ENCODE measurements at places on chromosomes 2 and 18. TPM values are rescaled to one million over a fixed set of nuclear protein-coding genes. Genes with fewer than 3 reads are reported as not detected.

DNA sequence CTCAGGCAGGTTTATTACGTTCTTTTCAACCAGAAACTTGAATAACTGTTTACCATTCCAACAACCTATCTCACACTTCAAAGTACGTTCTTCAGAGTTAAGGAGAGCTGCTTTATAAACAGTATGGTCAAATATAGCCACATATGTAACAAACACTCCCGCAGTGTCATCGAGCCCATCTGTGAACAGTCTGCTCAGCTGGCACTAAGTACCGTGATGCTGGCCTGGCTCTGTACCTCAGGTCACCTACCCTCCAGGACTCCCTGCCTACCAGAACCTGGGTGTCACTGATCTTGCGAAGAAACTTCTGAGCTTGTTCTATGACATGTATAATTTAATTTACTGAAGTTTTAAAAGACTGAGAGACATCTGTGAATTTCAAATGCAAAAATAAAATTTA, 71.4 kb downstream of the SEPTIN10 start:
- DNase-seq, result no peak
- H3K4me3 ChIP-seq, result no peak overlapping the region
- H3K27ac ChIP-seq, result no peak overlapping the region
- H3K36me3 ChIP-seq, result peaks cover 25% of the 10 kb centered on the region

GRCh38 chr2:70962885-70963878, 15.2 kb upstream of the ANKRD53 start:
- no peak overlapping the region for H3K27ac ChIP-seq
- H3K36me3 ChIP-seq, result no peaks in the 10 kb centered on the region
- DNase-seq, result no peak
- peaks cover 11% of the 10 kb centered on the region for H3K27me3 ChIP-seq
- H3K4me1 ChIP-seq, result peaks cover 6% of the 10 kb centered on the region
- H3K4me3 ChIP-seq, result no peak overlapping the region

- H3K4me3 ChIP-seq, result no peak overlapping the region
- no peaks in the 10 kb centered on the region for H3K27me3 ChIP-seq
- DNase-seq, result peak; percentile 100
- H3K4me1 ChIP-seq, result peaks cover 64% of the 10 kb centered on the region
- no peaks in the 10 kb centered on the region for H3K36me3 ChIP-seq
- H3K27ac ChIP-seq, result peak overlapping the region; percentile 89
These were observed 66.2 kb downstream of the HS1BP3 start for GRCh38 chr2:20584399-20585358.

- no peak for DNase-seq
- no peak overlapping the region for H3K4me3 ChIP-seq
- H3K36me3 ChIP-seq, result no peaks in the 10 kb centered on the region
- no peak overlapping the region for H3K27ac ChIP-seq
- H3K4me1 ChIP-seq, result no peaks in the 10 kb centered on the region
These were observed 610.4 kb downstream of the ERBB4 start for GRCh38 chr2:211928201-211928600.

DNA sequence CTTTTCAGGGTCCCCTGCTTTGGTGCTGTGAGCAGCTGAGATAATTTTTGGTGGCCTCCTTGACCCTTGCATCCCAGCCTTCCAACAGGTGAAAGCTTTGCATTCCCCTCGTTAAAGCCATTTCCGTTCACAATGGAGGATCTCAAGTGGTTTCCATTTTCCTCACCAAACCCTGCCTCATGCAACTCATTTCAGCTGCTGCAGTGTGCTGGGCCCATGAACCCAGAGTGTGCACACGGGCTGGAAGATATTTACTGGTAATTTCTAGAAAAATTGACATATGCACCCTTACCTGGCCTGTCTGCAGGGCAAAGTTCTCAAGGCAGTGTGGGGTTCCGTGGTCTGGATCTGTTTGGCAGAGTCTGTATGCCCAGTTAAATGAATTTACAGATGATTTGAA, 246.8 kb upstream of the HS6ST1 start:
- H3K4me1 ChIP-seq, result peaks cover 6% of the 10 kb centered on the region
- H3K4me3 ChIP-seq, result no peak overlapping the region
- no peaks in the 10 kb centered on the region for H3K36me3 ChIP-seq

GRCh38 chr2:101831351-101831865, 133.9 kb downstream of the MAP4K4 start:
- no peak overlapping the region for H3K4me3 ChIP-seq
- peaks cover 53% of the 10 kb centered on the region for H3K4me1 ChIP-seq
- H3K27ac ChIP-seq, result peak overlapping the region; percentile 66
- peaks cover 65% of the 10 kb centered on the region for H3K36me3 ChIP-seq
- peak; percentile 62 for DNase-seq

DNA sequence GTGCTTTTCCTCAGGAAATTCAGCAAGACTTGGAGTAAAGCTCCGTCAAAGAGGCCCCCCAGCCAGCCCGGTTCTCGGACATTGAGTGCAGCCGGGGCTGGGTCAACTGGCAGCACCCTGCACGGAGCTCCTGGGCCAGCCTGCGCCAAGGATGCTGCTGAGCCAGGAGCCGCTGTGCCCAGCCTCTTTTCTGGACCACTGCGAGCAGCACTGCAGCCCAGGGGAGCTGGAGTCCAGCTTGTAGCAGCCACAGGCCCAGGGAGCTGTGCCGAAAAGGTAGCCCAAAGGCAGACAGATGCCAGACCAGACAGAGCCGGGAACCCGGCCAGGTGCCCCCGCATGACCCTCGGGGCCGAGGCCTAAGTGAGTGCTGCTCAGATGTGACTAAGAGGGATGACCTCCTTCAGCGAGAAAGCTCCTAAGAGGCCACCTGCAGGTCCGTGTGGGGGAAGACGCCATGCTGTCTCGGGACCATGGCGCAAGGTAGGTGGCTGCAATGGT, 7.3 kb downstream of the CLHC1 start:
- no peak overlapping the region for H3K27ac ChIP-seq
- no peak for DNase-seq
- peaks cover 9% of the 10 kb centered on the region for H3K36me3 ChIP-seq
- H3K27me3 ChIP-seq, result no peaks in the 10 kb centered on the region
- H3K4me3 ChIP-seq, result no peak overlapping the region

GRCh38 chr2:32963941-32964340, 17.2 kb downstream of the LTBP1 start:
- no peak overlapping the region for H3K27ac ChIP-seq
- DNase-seq, result no peak
- H3K4me3 ChIP-seq, result no peak overlapping the region
- H3K36me3 ChIP-seq, result no peaks in the 10 kb centered on the region

- peaks cover 17% of the 10 kb centered on the region for H3K36me3 ChIP-seq
- H3K27me3 ChIP-seq, result no peaks in the 10 kb centered on the region
- peak overlapping the region; percentile 80 for H3K27ac ChIP-seq
- peaks cover 54% of the 10 kb centered on the region for H3K4me1 ChIP-seq
- peak overlapping the region; percentile 89 for H3K4me3 ChIP-seq
These were observed 1.2 kb upstream of the TANC1 start for GRCh38 chr2:158967114-158967730.

DNA sequence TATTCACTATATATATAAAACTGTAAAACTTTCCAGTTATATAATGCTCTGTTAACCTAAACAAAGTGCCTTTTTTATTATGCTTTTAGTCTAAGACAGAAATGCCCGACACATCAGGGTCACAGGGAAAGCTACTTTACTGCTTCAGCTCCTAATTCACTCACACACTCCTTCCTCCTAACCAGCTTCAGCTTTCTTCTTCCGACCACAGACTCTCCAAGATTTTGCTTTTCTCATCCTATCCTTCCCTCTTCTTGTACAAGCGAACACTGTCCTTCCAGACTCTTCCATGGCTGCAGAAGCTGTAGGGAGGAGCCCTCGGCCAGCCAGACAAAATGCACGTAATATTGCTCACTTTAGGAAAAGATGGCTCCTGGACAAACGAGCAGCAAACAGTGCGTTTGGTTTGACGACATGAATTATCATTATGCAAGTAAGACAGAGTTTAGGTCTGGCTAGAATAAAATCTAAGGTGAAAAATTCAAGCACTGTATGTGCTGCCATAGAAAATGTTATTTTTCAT, 47.5 kb upstream of the HNRNPA3 start:
- peak overlapping the region; percentile 84 for H3K27ac ChIP-seq
- no peak for DNase-seq
- H3K4me3 ChIP-seq, result peak overlapping the region; percentile 6
- peaks cover 62% of the 10 kb centered on the region for H3K4me1 ChIP-seq

- H3K4me1 ChIP-seq, result no peaks in the 10 kb centered on the region
- DNase-seq, result no peak
- H3K27me3 ChIP-seq, result no peaks in the 10 kb centered on the region
- H3K4me3 ChIP-seq, result no peak overlapping the region
These were observed 31.8 kb upstream of the TMEM131 start for GRCh38 chr2:98027538-98027937.

DNA sequence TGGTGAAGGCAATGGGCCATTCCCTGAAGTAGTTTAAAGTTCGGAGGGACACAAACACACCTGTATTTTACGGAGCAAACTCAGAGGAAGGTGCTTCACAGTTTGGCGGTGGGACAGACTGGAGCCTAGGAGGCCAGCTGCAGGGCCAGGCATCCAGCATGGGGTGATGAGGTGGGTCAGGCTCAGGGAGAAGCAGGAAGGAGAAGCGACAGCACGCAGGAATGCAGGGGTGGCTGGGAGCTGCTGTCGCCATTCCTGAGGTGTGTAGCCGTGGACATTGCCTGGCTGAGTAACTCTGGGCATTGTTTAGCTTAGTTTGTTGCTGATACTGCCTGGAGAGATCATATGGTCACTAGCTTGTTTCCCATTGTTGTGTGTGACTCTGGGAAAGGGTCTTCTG, 35.8 kb upstream of the METTL21A start:
- H3K4me1 ChIP-seq, result no peaks in the 10 kb centered on the region
- DNase-seq, result no peak
- H3K36me3 ChIP-seq, result no peaks in the 10 kb centered on the region
- H3K27me3 ChIP-seq, result no peaks in the 10 kb centered on the region
- H3K4me3 ChIP-seq, result no peak overlapping the region
- H3K27ac ChIP-seq, result no peak overlapping the region

DNA sequence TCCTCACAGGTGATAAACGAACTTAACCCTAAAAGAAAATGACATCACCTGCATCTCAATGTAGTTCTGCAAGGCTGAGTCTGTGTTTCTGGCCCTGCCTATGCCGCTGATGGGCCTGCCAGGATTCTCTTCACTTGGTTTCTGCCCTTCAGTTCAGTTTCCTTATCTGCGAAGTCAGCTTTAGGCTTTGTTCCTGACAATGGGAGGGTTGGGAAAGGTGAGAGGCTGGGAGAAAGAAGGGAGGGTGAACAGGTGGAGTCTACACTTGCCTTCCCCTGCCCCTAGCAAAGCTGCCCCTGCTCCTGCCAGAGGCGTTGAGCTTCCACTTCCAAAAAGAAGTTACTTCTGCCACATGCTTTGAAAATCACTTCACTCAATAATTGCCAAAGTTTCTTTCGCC, 124.0 kb upstream of the APCDD1 start:
- no peak overlapping the region for H3K4me3 ChIP-seq
- DNase-seq, result no peak
- H3K27me3 ChIP-seq, result no peaks in the 10 kb centered on the region
- H3K36me3 ChIP-seq, result no peaks in the 10 kb centered on the region
- H3K27ac ChIP-seq, result no peak overlapping the region

- no peaks in the 10 kb centered on the region for H3K27me3 ChIP-seq
- H3K36me3 ChIP-seq, result no peaks in the 10 kb centered on the region
- DNase-seq, result no peak
These were observed 31.8 kb upstream of the CCL20 start for GRCh38 chr2:227781841-227782240.

DNA sequence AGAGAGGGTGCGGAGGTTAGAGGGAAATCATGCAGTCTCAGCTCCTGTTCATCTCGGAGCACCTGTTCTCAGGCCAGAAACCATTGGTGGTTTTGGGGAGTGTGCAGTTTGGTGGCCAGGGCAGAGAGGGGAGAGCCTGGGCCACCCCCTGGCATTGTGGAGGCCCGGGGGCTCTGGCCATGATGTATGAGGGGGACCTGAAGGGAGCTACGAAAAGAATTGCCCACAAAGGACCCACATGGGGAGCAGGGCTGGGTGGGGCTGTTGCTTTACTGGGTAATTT, 87.7 kb downstream of the DGKD start:
- peaks cover 77% of the 10 kb centered on the region for H3K36me3 ChIP-seq
- no peak overlapping the region for H3K27ac ChIP-seq
- H3K4me3 ChIP-seq, result no peak overlapping the region
- DNase-seq, result no peak
- H3K4me1 ChIP-seq, result no peaks in the 10 kb centered on the region

- no peak for DNase-seq
- H3K27ac ChIP-seq, result no peak overlapping the region
- H3K4me3 ChIP-seq, result no peak overlapping the region
- peaks cover 18% of the 10 kb centered on the region for H3K36me3 ChIP-seq
These were observed 3.0 kb upstream of the ASB1 start for GRCh38 chr2:238423561-238424312.

DNA sequence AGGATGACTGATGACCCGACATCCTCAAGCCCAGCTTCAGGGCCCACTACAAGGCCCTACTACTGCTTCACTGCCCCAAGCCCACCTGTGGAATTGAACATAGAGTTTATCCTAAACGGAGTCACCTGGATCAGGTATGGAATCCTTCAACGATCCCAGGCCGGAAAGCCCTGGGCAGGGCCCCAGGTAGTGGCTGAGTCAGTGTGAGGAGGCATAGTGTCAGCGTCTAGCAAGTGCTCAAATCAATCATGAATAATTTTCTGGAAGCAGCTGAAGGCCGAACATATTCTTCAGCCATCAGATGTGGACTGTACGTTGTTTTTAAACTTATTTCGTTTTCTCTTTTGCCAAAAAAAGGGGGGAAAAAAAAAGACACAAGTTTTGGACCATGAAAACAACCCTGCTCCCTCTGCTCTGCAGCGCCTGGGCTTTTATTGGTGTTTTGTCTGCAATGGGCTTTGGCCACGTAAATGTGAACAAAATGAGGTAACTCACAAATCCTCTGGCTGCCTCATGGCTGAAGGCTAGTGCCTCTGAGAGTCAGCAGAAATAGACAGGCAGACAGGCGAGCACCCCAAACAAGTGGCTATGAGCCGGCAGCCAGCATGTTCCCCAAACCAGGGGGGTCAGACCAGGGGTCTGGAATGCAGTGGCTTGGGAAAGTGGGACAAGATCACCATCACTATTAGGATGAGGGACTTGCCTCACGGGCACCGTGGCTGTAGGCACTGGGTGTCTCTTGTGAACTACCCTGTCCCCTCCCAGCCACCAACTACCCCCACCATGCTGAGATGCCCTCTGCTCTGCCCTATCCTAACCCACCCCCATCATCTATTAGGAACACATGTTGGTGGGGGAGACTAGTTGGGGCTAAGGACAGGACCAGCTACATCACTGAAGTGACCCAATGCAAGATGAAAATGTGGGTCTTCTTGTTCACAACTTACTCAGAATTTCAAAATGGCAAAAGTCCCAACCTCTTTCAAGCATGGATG, 51.4 kb downstream of the TTC32 start:
- no peak overlapping the region for H3K4me3 ChIP-seq
- H3K36me3 ChIP-seq, result no peaks in the 10 kb centered on the region
- no peak overlapping the region for H3K27ac ChIP-seq
- no peak for DNase-seq
- H3K27me3 ChIP-seq, result no peaks in the 10 kb centered on the region

- H3K27ac ChIP-seq, result no peak overlapping the region
- H3K36me3 ChIP-seq, result no peaks in the 10 kb centered on the region
- no peak overlapping the region for H3K4me3 ChIP-seq
- DNase-seq, result no peak
- H3K27me3 ChIP-seq, result no peaks in the 10 kb centered on the region
These were observed 246.4 kb downstream of the DYM start for GRCh38 chr18:49214058-49214457.

- H3K4me1 ChIP-seq, result peaks cover 30% of the 10 kb centered on the region
- no peak overlapping the region for H3K4me3 ChIP-seq
- H3K27ac ChIP-seq, result no peak overlapping the region
- no peak for DNase-seq
These were observed 207.6 kb downstream of the AGAP1 start for GRCh38 chr2:235701206-235701981.

The ITGAV gene
- total RNA-seq, result 234 TPM

The FBXO15 gene
- not detected for total RNA-seq

The MOGAT1 gene
- not detected for total RNA-seq

The TBC1D8 gene
- total RNA-seq, result 18.6 TPM

The KCNK3 gene
- total RNA-seq, result not detected

The UGT1A1 gene
- not detected for total RNA-seq

The SLC11A1 gene
- not detected for total RNA-seq

The CD302 gene
- total RNA-seq, result 16.4 TPM

The ABCG8 gene
- total RNA-seq, result not detected

Data from SJSA1 (cell line).